ENCODE measurements at places on chromosomes 16 and 17.

- no peak for DNase-seq
Measured at GRCh38 chr17:32102646-32103186, 39.6 kb upstream of the RHOT1 start.

DNA sequence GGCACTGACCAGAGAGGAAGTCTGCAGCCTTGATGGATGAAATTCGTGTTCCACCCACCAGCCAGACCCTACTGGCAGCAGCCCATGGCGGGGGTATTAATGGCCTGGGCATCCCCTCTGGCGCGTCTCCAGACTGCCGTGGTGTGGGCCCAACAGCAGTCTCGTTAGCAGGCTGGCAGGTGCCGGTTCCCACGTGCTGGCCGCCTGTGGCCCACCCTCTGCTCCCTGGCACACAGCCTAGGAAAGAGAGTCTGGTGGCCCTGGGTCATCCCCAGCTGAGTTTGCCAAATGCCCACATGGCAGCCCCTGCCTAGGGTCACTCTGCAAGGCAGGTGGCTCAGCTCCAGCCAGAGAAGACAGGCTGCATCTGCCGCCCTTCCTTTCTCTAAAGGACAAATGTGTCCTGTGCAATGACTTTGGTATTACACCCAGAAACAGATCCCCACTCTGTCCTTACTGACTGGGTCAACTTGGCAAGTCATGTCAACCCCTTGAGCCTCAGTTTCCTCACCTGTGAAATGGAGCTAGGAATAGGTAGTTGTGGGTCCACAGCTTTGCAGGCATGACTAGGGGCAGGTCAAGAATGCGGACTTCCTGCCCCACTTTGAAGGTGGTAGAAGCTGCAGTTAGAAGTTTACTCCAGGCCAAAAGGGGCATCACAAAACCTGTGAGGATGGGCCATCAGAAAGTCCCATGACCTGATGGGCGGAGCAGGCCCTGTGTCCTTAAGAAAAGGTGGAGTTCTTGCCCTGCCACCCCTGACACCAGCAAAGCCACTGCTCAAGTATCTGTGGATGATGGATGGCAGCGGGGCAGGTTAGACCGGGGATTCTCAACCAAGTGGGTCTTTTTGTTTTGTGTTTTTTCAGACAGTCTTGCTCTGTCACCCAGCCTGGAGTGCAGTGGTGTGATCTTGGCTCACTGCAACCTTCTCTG is 76.6 kb downstream of the ABCC6 start:
- DNase-seq = no peak

- DNase-seq = no peak
Measured at GRCh38 chr17:78645421-78646295, 68.5 kb upstream of the DNAH17 start.

DNA sequence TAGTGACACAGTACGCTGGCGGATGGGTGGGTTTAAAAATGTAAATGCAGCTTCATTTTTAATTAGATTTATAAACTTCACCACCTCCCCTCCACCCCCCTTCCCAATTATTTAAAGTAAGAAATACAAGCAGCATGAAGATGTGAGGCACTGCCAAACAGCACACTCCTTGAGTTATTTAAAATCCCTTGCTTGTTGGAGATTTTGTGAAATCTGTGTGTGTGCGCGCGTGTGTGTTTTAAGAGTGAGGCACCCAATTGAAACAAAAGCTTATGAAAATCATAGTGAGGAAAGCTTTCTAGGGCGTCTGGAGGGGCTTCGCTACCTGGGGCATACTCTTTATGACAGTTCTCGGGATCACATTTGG is 219.6 kb upstream of the IRX3 start:
- no peak for DNase-seq

DNA sequence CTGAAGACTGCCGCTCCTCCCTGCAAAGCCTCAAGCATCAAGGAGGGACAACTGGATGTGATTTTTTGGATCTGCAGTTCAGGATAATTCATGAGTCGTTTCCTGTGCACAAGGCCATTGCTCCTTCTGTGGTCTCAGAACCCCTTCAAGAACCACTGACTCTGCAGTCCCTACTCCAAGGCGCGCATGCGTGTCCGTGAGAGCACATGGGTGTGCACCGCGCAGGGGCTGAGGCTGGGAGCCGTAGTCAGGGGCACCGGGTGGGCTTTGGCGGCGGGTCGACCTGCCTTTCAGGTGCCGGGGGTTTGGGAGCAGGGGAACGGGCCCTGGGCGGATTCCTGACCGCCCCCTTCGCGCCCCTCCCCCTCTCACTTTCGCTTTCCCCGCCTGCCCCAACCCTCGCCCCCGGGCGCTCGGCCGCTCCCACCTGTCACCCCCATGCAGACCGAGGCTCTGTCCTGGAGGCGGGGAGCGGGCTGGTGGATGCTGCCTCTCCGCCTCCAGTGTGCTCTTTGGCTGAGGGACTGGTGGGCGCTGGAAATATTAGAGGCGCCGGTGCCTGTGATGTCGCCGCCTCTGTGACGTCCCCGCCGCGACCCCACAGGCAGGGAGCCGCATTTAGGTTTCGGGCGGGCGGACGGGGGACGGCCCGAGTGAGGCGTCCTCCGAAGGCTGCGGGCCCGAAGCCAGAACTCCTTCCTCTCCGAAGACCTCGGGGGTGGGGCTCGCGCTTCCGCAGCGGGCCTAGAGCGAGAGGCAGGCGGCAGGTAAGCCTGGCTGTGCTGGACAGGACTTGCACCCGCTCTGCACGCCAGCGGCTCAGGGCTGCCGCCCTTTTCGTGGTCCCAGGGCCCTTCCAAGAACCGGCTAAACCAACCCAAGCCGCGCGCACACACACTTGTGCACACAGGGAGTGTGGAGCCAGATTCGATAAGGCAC is at the start of gene SPATA32:
Gene SPATA32, minus strand, starts transcription at position 518 of the 939 bp plus-strand sequence. Its CDS starts 78 bp downstream, at position 440.
- no peak for DNase-seq

- DNase-seq = no peak
Measured at GRCh38 chr16:4160658-4161430, 44.6 kb upstream of the ADCY9 start.

Measured in AG09309 (cell line).